ENCODE measurements at places on chromosomes 12 and 14.

DNA sequence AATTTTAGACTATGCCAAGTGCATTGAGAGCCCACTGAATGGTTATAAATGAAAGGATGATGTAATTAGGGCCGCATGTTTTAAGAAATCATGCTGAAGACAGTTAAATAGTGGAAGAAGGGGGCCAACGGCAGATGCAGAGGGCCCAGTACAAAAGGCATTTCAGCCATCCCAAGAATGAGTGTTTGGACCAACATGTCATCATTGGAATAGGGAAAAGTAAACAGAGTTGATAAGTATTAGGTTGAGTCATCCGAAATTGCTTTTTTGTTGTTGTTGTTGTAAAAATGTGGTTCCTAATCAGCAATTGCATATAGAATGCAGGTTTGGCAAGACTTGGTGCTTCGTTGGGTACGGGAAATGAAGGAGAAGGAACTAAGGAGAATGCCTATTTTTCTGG lies 29.5 kb downstream of the BMP4 start:
- DNase-seq, result no peak

GRCh38 chr12:123038966-123039365 lies 58.5 kb downstream of the ARL6IP4 start:
- no peak for DNase-seq

- DNase-seq, result no peak
Measured at GRCh38 chr12:80636832-80637231, 70.6 kb upstream of the MYF6 start.

DNA sequence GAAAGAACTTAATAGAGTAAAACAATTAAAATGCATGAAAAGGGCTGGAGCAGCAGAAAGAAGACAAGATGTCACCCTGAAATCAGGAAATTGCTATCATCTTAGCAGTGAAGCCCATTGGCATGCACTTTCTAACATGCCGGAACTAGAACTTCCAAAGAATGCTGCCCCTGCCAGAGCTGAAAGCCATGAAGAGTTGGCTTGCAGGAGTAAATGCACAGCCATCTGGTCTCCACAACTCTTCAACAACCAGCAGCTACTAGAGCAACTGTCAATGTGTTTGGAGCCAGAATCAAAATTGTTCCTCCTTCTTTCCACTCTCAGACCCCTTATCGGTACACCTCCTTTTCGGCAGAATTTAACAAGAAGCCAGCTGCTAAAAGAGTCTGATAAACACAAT lies 414.1 kb downstream of the KCNH5 start:
- DNase-seq, result no peak

DNA sequence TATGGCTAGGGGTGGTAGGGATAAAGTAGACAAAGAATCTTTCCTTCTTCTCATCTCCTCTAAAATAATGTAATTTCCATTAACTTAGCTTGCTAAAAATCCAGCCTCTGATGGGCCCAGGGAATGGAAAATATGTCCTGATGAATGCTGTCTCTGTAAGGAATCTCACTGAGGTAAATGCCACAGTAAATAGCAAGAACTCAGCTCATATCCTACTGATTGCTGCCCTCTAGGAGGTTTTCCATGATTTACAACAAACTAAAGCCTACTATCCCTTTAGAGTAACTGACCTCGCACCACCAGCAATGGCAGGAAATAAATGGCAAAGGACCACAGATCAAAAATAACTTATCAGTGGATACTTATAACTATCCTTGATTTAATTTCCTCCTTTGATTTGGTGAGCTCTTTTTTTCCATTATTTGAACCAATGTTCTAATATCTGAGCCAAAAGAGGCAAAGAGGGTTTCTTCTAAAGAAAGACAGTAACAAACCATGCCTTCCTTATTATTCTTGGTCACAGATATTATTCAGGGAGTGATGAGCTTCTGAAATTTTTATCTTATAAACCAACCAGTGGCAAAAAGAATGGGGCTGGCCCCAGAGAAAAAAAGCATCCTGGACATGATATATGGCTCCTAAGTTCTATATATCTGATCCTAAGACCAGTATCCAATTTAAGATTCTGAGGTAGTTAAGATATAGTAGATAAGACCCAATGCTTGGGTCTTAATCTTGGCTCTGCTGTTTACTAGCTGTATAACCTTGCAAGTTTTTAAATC lies 43.8 kb downstream of the SENP1 start:
- DNase-seq, result no peak

DNA sequence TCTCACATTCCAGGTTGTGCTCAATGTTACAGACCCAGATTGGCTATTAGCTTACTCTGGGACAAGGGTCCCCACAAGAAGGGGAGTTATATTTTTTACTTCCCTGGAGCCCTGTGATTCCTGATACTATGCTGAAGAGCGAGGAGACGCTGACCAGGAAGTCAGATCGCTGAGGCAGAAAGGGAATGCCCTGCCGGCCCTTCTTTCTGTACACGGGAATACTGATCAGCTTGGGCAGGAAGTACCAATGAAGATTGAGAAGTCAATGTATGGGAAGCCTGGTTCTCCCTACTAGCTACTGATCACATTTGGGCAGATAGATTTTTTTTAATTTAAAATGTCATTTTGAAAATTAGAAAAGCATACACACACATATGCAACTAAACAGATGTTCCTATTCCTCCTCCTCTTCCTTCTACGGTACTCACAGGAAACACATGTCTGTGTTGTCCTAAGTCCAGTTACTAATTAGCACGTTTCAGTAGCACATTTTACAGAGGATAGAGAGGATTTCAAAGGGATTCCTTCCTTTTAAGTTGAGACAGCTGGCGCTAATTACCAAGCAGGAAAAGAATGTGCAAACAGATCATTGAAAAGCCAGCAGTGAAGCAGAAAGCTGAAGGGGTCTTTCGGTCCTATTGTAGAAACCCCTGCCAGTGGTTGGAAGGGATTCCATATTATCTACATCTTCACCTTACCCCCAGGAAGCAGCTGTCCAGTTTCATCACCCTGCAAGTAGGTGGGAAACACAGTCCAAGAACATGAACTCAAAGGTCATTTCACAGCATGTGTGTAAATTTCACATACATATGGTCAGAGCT lies 292.4 kb downstream of the DUSP6 start:
- DNase-seq, result peak; percentile 50

GRCh38 chr12:119006746-119007145 lies 25.4 kb downstream of the SRRM4 start:
- no peak for DNase-seq

GRCh38 chr12:80648881-80649280 lies 58.6 kb upstream of the MYF6 start:
- DNase-seq, result no peak

GRCh38 chr14:91406982-91407381 lies 10.6 kb downstream of the CCDC88C start:
- DNase-seq, result no peak

DNA sequence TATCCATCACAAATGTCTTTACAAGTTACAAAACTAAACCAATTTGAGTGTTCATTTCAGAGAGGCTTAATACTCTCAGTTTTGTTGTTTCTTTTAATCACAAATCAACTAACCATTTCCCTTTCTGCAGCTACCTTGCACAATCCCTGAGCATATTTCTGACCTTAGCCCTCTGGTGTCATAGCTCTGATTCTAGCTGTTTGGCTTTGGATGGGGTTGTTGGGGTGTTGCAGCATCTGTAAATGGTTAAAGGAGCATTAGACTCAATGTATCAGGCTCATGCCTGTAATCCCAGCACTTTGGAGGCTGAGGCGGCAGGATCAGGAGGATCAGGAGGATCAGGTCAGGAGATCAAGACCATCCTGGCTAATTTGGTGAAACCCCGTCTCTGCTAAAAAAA lies 461.4 kb downstream of the NRXN3 start:
- no peak for DNase-seq

DNA sequence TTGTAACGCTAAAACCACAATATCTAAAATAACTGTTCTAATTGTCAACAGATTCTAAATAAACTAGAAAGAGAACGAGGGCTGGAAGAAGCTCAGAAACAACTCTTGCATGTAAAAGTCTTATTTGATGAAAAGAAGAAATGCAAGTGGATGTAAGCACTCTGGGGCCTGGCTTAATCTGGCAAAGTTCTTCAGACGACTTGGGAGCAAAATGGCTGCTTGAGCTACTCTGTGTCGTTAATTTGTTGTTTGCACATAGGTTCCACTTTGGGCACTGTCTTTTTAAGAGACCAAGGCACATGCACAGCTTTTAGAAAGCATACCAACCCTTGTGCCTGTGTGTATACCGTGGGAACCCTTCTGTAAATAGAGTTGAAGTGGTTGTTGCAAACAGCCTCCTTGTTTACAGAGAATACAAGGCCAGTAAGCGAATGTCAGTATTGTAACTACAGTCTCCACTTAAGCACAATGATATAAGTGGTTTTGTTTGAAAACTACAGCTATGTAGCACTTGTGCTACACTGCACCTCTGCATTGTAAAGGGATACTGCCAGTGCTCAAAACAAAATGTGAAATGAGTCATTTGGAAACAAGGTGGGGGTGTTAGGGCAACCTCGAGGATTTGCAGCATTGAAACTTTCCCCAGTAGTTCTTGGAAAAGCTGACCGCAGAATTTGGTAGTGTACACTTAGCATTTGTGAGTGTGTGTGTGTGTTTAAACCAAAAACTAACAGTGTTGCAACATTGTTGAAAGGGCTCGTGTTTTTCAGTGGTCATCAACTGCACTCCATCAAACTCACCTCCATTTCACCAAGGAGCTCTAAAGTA lies 154.3 kb downstream of the CEP83 start:
- DNase-seq, result no peak

DNA sequence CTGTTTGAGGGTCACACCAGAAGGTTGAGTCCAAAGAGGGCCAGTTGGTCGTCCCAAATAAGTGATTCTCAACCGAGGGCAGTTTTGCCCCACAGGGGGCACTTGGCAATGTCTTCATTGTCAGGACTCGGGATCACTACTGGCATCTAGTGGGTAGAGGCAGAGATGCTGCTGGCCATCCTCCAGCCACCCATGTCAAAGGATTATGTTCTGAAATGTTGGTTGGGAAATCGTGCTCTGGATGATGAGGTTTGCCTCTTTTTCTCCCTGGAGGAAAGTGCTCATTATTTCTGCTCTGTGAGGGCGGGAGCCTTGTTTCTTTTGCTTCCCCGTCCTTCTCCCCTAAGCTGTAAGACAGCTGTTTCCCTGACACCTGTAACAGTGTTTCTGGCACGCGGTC lies 3.6 kb downstream of the ZNF839 start:
- DNase-seq, result no peak

DNA sequence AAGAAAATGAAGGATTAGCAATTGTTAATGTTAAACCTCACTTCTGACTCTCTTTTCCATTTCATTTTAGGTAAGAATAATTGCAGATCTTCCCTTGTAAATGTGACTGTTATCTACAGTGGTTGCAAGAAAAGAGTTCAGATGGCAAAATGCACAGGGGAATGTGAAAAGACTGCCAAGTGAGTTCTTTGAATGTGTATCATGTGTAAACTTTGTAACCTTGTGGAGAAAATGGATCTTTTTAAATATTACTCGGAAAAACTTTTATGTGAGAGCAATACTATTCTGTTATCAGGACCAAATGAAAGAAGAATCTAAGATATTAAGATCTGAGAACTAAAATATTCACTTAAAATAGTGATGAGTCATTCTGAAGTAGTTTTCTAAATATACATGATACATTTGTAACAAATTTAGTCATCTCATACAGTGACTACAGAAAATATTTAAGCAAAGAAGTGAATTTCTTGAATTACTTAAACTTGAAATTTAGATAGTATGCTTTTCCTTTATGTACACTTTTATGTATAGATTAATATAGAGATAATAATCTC lies 122.5 kb upstream of the CNTN1 start:
- no peak for DNase-seq

DNA sequence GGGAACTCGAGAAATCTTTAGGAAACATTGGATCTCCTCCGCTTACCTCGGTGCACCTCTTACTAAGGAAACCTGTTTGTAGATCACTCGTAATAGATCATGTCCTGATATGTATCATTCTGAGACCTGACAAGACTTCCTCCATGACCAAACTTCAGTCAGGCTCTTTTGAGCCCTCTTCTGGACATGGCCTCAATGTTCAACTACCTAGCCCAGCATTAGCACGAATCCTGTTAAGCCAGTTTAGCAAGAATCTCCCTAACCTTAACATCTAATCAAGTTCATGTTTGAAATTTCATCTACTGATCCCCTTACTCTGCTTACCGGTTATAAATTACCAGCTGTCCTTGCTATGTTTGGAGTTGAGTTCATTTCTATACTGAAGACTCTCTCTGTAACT lies 713.9 kb upstream of the USP15 start:
- DNase-seq, result no peak

DNA sequence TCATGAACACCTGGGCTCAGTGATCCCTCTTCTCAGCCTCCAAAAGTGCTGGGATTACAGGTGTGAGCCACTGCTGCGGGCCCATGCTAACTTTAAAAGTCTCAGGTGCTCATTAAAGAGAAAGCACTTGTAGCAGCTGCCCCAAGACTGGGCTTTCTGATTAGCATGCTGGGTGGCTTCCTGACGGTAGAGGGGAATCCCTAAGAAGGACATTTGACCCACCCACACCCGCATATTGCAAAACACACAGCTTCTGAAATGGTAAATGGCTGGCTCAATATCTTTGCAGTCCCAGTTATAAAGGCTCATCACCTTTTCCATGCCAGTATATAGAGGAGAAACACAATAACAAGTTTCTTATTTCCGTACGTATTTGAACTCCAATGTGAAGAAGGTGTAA lies 19.3 kb upstream of the BICD1 start:
- DNase-seq, result no peak

GRCh38 chr12:63042646-63043045 lies 107.7 kb upstream of the PPM1H start:
- no peak for DNase-seq

DNA sequence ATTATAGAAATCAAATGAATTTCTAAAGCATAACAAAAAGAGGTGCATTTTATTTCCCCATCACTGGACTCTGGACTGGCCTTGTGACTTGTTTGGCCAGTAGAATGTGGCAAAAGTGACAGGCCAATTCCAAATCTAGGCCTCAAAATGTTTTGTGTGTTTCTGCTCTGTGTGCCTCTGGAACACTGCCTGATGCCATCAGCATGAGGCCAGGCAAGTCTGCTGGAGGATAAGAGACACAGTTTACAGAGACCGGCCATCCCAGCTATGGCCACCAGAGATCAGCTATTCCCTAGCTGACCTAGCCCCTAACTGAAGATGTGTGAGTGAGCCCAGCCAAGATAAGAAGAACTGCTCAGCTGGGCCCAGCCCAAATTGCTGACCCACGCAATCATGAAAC lies 32.9 kb downstream of the ASCL1 start:
- no peak for DNase-seq

- no peak for DNase-seq
Measured at GRCh38 chr14:63474111-63474510, 69.1 kb downstream of the PPP2R5E start.

GRCh38 chr14:55327179-55327578 lies 56.0 kb downstream of the FBXO34 start:
- DNase-seq, result no peak

DNA sequence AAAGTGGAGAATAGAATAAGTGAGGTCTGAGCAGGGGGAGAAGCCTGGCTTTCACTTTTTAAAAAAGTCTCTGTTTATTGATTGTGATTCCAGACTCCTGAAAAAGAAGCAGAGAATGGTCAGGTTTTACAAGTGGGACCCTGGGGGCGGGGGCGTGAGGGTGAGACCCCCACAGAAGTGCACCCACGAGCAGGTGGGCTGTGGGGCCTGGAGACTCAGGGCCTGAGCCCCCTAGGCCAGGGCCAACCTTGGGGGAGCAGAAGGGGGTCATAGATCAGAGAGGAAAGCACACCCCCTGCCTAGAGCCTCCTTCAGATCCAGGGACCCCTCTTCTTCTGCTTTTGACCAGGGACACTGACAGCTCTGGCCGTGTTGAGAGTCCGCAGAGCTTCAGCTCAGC lies 180.3 kb downstream of the ADGRD1 start:
- DNase-seq, result no peak

- DNase-seq, result no peak
Measured at GRCh38 chr12:78328524-78328923, 497.8 kb downstream of the NAV3 start.

Measured in NCI-H1417 treated with DMSO at 0.1 percent for 48 hours (cell line).